ENCODE measurements at places on chromosomes 13 and 19. TPM values are rescaled to one million over a fixed set of nuclear protein-coding genes. Genes with fewer than 3 reads are reported as not detected.

Gene CALR3
- not detected for total RNA-seq

Gene GZMM
- not detected for total RNA-seq

Gene LILRB1
- total RNA-seq, result not detected

Gene ZNF471
- total RNA-seq, result 0.04 TPM

Gene DOCK9
- total RNA-seq, result 31.3 TPM

Gene NOTCH3
- total RNA-seq, result 8.7 TPM

Gene SAMD4B
- total RNA-seq, result 90.7 TPM

Gene MEX3D
- total RNA-seq, result 15.2 TPM

Gene PINLYP
- total RNA-seq, result 0.18 TPM

Gene SNRPA
- 158 TPM for total RNA-seq

Gene ZNF729
- not detected for total RNA-seq

Gene AZU1
- total RNA-seq, result 0.27 TPM

Gene DENND1C
- total RNA-seq, result 0.22 TPM

Gene CYP2S1
- 27.1 TPM for total RNA-seq

Gene CPB2
- not detected for total RNA-seq

Gene ATXN8OS
- total RNA-seq, result not detected

Gene SRRM5
- total RNA-seq, result 0.98 TPM

Gene CERS1
- total RNA-seq, result 7.2 TPM

Gene TNFSF9
- 5.7 TPM for total RNA-seq

Gene ARL11
- not detected for total RNA-seq

Gene ZNF541
- total RNA-seq, result not detected

Gene CD79A
- 0.66 TPM for total RNA-seq

Gene FFAR1
- total RNA-seq, result not detected

Gene CEBPA
- total RNA-seq, result 11.2 TPM

Gene ZNF793
- total RNA-seq, result 0.16 TPM

Gene ZNF99
- not detected for total RNA-seq

Gene KLHL1
- not detected for total RNA-seq

Gene TNNI3
- total RNA-seq, result 13.4 TPM

Gene CRX
- total RNA-seq, result not detected

Gene NCAN
- not detected for total RNA-seq

Gene P2RY11
- total RNA-seq, result 5.8 TPM

Gene ZNF160
- total RNA-seq, result 9.0 TPM

Gene ATP4B
- total RNA-seq, result not detected

Gene C1QTNF9B
- not detected for total RNA-seq

Gene KIR3DL2
- not detected for total RNA-seq

Gene PTGIR
- not detected for total RNA-seq

Gene PSG3
- not detected for total RNA-seq

Gene ACOD1
- not detected for total RNA-seq

Gene C19orf33
- total RNA-seq, result 705 TPM

Gene UHRF1
- 44.8 TPM for total RNA-seq

Gene GYS1
- total RNA-seq, result 22.0 TPM

Gene MAST3
- total RNA-seq, result 1.9 TPM

Gene R3HDM4
- total RNA-seq, result 41.8 TPM

Gene RBM26
- 21.5 TPM for total RNA-seq

Gene ZNF723
- not detected for total RNA-seq

Gene APOC1
- total RNA-seq, result 109 TPM

Gene MED26
- 4.2 TPM for total RNA-seq

Gene ZNF414
- total RNA-seq, result 14.2 TPM

Gene CLC
- total RNA-seq, result not detected

Gene CACNG7
- total RNA-seq, result 9.4 TPM

Gene GPR108
- total RNA-seq, result 28.6 TPM

Gene OR4F17
- total RNA-seq, result not detected

Gene CBLC
- total RNA-seq, result not detected

Gene RASIP1
- total RNA-seq, result 1.4 TPM

Gene TMEM38A
- 0.22 TPM for total RNA-seq

All from A549 treated with ZK216348 at 1 μM for 4 hours (cell line).